Placental epithelial cell (primary cell): ENCODE measurements at places on chromosomes 3 and 15. TPM values are rescaled to one million over a fixed set of nuclear protein-coding genes. Genes with fewer than 3 reads are reported as not detected.

Gene CATSPER2
- 0.43 and 1.6 TPM in 2 replicates for total RNA-seq

Gene HTR3E
- total RNA-seq = not detected in 2 replicates

Gene BFSP2
- total RNA-seq = not detected in 2 replicates

Gene COL7A1
- total RNA-seq = 678 and 886 TPM in 2 replicates

Gene TMEM212
- total RNA-seq = 0.22 TPM in 1 of 2 replicates, not detected in the other

Gene CPLX3
- total RNA-seq = not detected in 2 replicates
